ENCODE measurements at places on chromosomes 2 and 18.

GRCh38 chr2:222305516-222306392 lies 7.0 kb upstream of the PAX3 start:
- DNase-seq, result no peak

DNA sequence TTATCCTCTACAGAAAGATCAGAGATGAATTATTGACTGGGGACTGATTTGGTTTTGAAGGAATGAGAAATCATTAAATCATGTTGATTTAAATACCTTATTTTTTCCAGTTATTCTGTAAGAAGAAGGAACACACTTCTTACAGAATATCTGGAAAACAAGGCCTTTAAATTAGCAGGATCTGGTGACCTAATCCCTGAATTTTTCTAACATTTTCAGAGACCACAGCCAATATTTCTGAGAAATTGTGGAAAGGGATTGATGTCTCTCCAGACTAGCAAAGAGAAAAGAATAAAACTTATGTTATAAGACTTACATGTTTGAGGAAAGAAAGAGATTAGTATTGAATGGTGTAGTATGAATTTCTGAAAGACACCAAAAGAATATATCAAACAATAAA lies 104.0 kb downstream of the KCNE4 start:
- DNase-seq, result no peak

DNA sequence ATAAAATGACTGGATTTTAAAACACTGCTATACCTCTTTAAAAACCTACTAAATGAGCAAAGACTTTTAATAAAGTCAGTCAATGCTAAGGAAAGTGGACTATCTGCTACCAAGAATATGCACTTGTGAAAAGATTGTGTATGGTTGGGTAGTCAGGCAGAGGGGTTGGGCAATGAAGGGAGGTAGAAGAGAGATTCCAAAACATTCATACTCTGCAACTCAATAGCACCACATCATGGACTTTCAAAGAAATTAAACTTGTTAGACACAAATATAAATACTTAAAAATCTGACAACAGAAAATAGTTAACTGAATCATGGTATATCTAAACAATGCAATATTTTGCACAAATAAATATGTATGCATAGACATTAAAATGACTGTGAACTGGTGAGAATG lies 139.9 kb upstream of the MAPRE2 start:
- no peak for DNase-seq

GRCh38 chr2:72988041-72988440 lies 70.7 kb downstream of the EMX1 start:
- DNase-seq, result no peak

DNA sequence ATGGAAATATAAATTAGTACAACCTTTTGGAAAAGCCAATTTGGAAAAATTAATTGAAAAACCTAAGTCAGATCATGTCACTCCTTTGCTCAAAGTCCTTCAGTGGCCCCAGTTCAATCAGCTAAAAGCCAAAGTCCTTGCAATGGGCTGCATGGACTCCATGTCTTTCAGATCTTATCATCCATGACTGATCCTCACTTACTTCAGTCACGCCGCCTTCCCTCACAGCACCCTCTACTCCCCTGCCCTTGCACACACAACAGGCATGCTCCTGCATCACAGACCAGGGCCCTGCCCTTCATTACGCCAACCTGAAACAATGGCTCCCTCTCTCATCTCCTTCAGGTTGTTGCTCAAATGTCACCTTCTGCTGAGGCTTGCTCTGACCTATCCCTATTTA lies 15.6 kb downstream of the KANSL3 start:
- DNase-seq, result no peak

- no peak for DNase-seq
Measured at GRCh38 chr18:23169673-23170044, 34.4 kb downstream of the CABLES1 start.

DNA sequence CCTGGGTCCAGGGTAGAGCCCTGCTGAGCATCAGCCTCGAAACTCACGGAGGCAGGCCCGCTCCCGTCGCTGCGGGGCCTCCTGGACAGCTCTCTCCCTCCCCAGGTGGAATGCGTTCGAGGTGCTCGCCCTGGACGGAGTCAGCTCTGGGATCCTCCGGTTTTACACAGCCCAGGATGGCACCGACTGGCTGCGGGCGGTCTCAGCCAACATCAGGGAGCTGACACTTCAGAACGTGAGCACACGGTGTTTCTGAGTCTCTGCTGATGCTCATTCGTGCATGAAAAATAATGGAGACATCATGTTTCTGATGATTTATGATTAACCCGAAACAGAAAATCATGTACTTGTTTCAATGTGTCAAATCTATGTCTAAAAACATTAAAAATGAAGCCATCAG lies 175.5 kb upstream of the TPO start:
- DNase-seq, result no peak

DNA sequence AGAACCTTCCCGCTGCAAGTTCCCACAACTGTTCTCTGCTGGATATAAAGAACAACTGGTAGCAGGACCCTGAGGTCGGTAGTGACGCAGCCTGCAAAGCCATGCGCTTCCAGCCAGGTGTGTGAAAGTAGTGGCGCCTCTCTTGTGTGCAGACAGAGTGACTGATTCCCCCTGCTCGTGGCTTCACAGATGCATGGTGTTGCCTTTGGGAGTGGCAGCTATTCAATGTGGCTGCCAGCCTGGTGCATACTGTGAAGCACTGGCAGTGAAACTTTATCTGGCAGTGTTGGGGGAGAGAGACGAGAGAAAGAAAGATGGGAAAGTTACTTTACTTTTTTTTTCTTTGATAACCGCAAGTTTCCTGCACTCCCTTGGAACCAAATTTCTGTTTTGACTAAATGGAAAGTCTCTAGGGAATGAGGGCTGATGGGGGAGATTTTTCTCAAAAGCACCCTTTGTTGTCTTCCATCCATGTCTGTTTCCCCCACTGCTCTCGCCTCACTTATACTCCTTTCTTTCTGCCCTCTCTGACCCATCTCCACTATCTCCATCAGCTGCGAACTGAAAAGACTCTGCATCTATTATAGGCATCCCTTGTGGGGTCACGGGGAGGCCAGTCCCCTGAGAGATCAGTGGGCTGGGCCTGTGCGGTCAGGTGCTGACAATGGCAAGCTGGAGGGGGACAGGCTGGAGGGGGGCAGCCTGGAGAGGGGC lies 90.0 kb upstream of the TNP1 start:
- no peak for DNase-seq

Data from CD4-positive, alpha-beta T cell treated with Interleukin-4 for 1 hour (primary cell).